ENCODE measurements at places on chromosomes 2 and 18.

GRCh38 chr2:88707003-88707402 is 15.5 kb downstream of the RPIA start:
- H3K27me3 ChIP-seq: no peaks in the 10 kb centered on the region
- no peak overlapping the region for H3K27ac ChIP-seq
- no peak for DNase-seq
- H3K36me3 ChIP-seq: peaks cover 20% of the 10 kb centered on the region
- H3K4me1 ChIP-seq: no peaks in the 10 kb centered on the region

DNA sequence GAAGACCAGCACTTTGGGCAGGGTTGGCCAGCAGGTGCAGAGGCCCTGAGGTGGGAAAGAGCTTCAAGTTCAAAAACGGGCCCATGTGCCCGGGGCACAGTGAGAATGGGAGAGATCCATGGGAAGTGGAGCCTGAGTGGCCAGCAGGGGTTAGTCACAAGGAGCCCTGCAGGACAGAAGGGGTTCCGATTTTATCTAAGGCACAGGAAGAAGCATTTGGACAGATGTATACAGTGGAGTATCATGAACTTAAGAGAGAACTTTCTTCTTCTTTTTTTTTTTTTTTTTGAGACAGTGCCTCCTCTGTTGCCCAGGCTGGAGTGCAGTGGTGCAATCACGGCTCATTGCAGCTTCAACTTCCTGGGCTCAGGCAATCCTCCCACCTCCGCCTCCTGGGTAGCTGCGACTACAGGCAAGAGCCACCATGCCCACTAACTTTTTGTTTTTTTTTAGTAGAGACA is 24.0 kb downstream of the WIPF1 start:
- H3K27me3 ChIP-seq: no peaks in the 10 kb centered on the region
- no peak overlapping the region for H3K27ac ChIP-seq
- H3K4me3 ChIP-seq: no peak overlapping the region
- DNase-seq: no peak

DNA sequence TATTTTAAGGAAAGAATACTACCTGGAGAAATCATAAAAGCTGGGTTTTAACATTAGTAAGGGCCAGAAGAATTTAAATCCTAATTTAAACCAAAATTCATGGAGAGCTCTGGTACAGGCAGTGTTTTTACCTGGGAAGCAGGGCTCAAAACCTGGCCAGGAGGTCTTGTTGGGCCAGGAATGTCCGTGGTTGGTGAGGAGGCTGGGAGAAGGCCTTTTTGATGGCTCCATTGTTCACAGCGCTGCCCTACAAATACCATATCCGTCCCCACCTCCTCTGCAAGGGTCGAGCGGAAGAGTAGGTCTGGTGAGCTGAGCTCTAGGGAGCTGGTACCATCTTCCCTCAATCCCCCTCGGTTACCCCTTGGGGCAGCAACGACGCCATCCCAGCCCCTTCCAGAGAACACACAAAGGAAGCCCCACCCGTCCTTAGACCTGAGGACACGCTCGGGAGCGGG is 10.9 kb upstream of the HOXD1 start:
- no peaks in the 10 kb centered on the region for H3K36me3 ChIP-seq
- peak overlapping the region; percentile 5 for H3K4me3 ChIP-seq
- peaks cover 94% of the 10 kb centered on the region for H3K27me3 ChIP-seq
- H3K27ac ChIP-seq: no peak overlapping the region

DNA sequence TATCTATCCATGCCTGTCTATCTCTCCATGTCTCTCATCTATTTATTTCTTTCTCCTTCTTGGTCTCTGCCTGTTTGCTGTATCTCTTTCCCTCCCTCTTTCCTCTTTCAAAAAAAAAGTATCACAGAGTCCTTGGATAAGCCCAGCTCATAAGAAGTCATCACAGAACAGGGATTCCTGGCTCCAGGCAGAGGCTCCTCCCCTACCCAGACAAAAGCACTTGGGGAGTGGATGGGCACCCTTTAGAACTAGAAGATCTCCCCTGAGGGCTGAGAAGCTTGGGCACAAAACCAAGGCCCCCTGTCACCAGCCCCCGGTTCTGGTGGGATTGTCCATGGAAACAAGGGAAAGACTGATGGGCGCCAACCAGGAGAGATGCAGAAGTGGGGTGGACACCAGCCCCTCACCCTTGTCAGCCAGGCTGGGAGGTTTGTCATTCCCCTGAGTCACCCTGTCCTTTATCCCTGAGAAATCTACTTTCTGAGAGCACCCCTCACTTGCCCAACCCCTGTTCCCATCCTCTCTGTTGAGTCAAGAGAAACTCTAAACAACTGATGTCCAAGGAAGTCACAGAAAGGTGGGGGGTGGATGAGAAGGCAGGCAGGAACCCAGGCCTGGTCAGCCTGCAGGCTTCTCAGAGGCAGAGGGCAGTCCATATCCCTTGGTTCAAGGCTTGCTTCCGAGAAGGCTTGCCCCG is 127.1 kb downstream of the TNS1 start:
- peaks cover 37% of the 10 kb centered on the region for H3K36me3 ChIP-seq
- no peak for DNase-seq
- H3K27ac ChIP-seq: peak overlapping the region; percentile 25
- no peak overlapping the region for H3K4me3 ChIP-seq
- H3K4me1 ChIP-seq: peaks cover 7% of the 10 kb centered on the region

- no peaks in the 10 kb centered on the region for H3K27me3 ChIP-seq
- H3K27ac ChIP-seq: no peak overlapping the region
- DNase-seq: no peak
- H3K4me3 ChIP-seq: no peak overlapping the region
- H3K36me3 ChIP-seq: no peaks in the 10 kb centered on the region
These were observed 96.9 kb upstream of the RMP24 start for GRCh38 chr18:35875566-35875965.

All from heart left ventricle (tissue), 16 donors.